ENCODE measurements at places on chromosomes 11 and 22.

DNA sequence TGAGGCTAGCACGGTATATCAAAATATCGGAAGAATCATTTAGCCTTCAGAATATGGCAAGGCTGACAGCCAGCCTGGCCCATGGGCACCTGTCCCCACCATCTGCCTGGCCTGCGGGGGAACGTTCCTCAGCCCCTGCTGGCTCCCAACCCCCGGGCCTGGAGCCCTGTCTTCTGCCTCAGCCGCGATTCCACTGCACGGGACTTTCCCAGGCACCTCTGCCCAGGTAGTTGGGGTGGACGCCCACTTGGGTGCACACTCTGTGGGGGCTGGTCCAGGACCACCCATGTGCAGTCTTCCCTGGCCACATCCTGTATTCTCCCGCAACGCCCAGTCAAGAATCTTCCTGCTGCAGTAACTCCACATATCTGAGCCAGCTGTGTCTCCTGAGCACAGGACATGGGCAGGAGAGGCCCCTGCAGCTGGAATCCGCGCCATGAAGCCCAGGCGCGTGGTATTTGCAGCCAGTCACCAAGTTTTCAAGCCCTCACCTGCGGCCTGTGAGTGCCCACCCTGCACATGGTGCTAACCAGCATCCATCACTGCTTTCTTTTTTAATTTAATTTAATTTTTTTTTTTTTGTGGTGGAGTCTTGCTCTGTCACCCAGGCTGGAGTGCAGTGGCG lies 77.9 kb downstream of the KCNQ1 start:
- DNase-seq = no peak

GRCh38 chr22:38139901-38140300 lies 29.4 kb upstream of the BAIAP2L2 start:
- peak; percentile 13 for DNase-seq

DNA sequence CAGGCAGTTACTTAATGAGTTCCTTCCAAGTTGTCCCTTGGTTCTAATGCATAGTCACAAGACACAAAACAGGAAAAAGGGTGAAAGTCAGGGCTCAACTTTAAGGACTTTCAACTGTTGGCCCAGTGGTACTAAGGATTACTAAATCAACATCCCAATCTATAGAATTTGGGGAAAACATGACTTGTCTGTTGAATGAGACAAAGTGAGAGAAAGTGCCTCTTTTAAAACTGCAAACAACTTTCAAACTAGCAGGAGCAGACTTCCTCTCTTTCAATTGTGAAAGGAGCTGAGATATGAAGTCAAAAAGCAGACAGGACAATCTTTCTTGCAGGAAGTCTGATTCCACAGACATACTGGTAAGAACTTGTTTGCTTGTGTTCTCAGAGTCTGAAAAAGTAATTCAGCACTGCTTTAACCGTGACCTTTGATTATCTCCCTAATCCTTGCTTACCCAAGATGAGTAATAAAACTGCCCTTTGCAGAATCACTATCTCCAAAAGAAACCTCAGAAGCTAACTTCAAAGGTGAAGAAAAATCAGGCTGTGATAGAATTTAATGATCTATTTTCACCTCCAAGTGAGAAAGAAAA lies 960.7 kb upstream of the RAG2 start:
- no peak for DNase-seq

DNA sequence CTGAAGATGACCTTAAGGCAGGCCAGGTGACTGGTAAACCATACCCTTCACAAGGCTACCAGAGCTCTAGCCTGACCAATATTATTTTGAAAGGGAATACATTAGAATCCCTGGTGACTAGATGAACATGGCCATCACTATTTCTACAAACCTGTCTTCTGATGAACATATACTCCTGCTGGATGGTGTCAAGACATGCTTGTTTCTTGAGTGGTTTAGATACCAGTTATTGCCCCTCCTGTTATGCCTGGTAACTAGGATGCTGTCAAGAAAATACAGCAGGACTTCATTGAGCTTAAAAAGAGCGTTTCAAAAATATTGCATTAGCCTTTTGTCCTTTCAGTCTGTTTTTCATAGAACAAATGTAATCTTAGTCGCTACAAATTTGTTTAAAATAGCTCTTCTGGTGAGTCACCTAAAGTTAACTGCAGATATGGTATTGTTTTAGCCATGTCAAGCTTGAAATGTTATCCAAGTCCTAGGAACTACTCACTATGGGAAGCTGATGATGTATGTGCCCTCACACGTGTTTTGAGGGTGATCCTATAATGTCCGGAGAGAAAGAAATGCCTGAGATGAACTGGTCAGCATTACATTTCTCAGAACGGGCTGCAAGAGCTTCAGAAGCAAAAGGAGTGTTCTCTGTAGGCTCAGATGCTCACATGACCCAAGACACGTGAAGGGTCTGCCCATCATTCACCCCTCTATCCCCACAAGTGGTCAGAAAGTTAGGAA lies 20.6 kb downstream of the ADM start:
- no peak for DNase-seq

DNA sequence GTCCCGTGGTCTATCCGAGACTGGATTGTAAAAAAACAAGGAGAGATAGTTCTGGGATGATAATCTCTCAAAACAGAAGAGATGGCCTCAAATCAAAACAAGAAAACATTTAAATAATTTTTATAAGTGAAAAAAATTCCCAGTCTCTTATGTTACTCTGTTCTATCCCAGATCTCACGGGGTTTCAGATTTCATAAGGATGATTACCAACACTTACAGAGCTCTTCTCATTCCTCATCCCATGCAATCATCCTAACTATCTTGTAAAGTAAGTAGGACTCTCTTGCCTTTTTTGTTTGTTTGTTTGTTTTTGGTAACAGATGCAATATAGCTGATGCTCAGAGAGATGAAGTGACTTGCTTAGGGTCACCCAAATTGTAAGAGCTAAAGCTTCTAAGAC lies 20.0 kb upstream of the ZBTB16 start:
- DNase-seq = no peak

- no peak for DNase-seq
Measured at GRCh38 chr11:130180491-130180890, 20.9 kb downstream of the ST14 start.

GRCh38 chr11:87972133-87972532 lies 203.1 kb downstream of the RAB38 start:
- DNase-seq = peak; percentile 10

DNA sequence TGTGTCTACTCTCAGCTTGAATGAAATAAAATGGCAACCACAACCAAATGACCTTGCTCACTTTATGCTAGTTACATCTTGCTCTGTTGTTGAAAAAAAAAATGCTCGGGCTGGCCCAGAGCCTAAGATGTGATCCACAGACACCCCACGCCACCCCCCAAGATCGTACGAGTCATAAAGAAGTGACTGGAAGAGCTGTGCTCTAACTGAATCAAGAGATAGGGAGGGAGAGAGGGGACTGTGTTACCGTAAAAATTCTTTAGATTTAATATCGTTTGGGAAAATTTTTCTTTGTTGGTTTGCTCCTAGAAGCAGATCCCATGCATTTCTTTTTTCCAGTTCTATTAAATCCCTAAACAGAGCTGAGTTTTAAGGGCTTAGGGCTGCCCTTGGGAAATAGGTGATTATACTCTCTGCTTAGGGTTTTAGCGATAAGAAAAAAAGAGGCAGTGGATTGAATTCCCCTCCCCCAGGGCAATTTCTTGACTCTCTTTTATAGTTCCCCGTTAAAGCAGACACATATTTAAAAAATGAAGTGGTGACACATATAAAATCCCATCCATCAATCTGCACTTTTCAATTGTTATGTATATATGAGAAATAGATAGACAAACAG lies 14.5 kb downstream of the MAML2 start:
- DNase-seq = no peak

DNA sequence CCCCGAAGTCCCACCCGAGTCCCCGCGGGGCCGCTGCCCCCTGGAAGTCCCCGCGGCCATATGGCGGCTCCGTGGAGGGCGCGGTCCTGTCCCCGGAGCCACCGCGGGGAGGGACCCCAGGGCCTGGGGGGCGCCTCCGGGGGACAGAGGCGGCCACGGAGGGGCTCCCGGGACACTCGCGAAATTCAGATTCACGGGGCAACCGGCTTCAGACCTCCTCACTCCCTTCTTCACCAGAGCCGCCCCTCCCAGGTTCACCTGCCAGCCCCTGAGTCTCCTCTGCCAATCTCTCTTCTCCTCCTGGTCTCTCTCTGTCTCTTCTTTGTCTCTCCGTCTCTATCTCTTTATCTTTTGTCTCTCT lies 28.2 kb upstream of the TOLLIP start:
- no peak for DNase-seq

- DNase-seq = no peak
Measured at GRCh38 chr11:70603114-70603755, 204.9 kb downstream of the CTTN start.

DNA sequence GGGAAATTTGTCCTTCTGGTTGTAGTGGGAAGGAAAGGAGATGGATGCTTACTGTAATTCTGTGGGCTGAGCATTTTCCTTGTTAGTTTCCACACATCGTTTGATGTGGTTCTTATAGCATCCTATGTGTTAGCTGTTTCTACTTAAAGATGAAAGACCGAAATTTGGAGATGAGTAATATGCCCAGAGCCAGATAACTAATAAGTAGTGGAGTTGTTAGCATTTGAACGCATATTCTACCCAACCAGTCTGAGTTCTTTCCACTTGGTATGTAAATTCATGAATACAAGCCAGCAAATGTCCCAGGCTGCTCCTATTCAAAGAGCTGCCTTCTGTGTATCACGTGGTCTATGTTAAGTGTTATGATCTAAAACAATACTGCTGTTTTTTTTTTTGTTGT lies 14.6 kb downstream of the SPECC1L start:
- no peak for DNase-seq

- no peak for DNase-seq
Measured at GRCh38 chr11:123564221-123564620, 90.2 kb downstream of the SCN3B start.

DNA sequence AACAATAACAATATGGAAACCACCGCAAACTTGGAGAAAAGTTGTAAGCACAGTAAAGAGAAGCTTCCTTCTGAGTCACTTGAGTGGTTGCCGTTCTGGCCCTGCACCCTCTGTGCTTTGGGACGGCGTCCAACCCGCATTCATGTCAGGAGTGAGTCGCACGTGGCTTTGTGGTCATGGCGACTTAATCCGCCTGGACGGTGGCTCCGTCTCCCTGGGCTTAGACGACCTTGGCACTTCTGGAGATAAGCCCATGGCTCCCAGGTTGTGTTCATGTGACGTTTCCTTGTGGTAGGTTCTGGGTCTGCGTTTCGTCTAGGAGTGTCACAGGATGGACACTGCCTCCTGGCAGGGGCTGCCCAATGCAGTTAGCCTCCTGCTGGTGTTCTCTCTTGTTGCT lies 40.5 kb downstream of the TPCN2 start:
- DNase-seq = no peak

GRCh38 chr22:23385678-23386631 lies 194.1 kb downstream of the IGLL1 start:
- DNase-seq = peak; percentile 95

GRCh38 chr11:49851971-49852389 lies 100.2 kb upstream of the OR4C13 start:
- no peak for DNase-seq

- DNase-seq = no peak
Measured at GRCh38 chr11:74225565-74225964, 54.5 kb downstream of the PPME1 start.

GRCh38 chr11:67282876-67283371 lies 6.2 kb upstream of the ANKRD13D start:
- no peak for DNase-seq

- DNase-seq = no peak
Measured at GRCh38 chr11:27757953-27758352, 57.7 kb upstream of the BDNF start.

DNA sequence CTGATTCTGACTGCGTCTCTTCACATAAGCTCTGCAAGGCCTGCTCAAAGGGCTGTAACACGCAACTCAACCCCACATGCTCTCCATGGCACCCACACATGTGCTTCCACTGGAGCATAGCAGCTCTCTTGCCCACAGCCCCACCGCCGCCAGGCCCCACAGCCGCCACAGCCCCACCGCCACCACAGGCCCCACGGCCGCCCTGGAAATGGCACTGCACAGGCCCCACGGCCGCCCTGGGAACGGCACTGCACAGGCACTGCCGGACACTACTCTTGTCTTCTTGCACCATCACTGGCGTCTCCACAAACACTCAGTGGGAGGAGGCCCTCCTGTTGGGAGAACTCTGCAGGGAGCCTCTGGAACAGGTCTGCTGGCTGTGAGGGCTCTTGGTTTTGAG lies 8.6 kb downstream of the MOB2 start:
- no peak for DNase-seq

DNA sequence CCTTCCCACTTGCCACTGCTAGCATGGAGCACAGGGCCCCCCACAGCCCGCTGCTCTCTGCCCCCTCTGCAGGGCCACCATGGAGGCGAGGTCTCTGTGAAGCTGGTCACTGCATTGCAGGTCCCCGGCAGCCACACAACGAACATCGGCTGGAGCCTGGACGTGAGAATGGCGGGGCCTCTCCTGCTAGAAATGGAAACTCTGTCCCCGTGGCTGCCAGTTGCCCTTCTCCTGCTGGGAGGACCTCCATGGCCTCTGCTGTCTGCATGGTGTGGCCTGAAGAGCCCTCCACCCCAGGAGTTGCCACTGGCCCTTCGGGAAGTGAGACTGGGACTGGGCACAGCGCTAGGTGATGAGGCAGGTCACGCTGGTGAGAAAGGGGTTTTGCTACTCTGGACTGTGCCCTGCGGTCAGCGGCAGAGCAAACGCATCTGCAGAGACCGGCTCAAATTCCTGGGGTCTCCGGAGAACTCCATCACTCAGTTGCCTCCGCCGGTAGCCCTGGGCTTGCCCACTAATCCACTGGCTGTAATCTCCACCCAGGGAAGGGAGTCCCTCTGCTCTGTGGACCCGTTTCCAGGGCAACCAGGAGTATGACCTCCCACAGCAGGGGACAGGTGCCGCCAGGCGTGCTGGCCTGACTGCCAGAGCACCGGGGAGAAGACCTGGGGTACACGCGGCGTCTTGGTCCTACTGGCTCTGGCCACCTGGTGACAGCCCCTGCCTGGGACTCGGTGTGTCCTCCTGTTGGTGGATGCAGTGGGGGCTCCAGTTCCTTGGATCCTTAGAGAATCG lies 806.3 kb downstream of the BRD1 start:
- no peak for DNase-seq

- DNase-seq = no peak
Measured at GRCh38 chr11:34576331-34576730, 44.6 kb upstream of the EHF start.

Measured in GM13976 (cell line).